ENCODE measurements at places on chromosomes 1 and 21. TPM values are rescaled to one million over a fixed set of nuclear protein-coding genes. Genes with fewer than 3 reads are reported as not detected.

The ORC1 gene
- total RNA-seq = 49.0 TPM

The AKNAD1 gene
- total RNA-seq = not detected

The IQGAP3 gene
- 22.3 TPM for total RNA-seq

The TCEA3 gene
- 0.21 TPM for total RNA-seq

The BMP8A gene
- total RNA-seq = 0.63 TPM

The CHIA gene
- not detected for total RNA-seq

The SYT14 gene
- 16.7 TPM for total RNA-seq

The LRRC8D gene
- 58.9 TPM for total RNA-seq

The ZFP69B gene
- total RNA-seq = 8.2 TPM

The XCL2 gene
- total RNA-seq = not detected

The THEMIS2 gene
- total RNA-seq = 12.4 TPM

All from H1 (cell line).